ENCODE measurements at places on chromosomes 7 and 10.

GRCh38 chr7:141874787-141875186 lies 33.5 kb upstream of the PRSS37 start:
- DNase-seq, result no peak

GRCh38 chr7:16260236-16260728 lies 161.1 kb downstream of the CRPPA start:
- DNase-seq, result no peak

GRCh38 chr10:18068401-18068800 lies 71.8 kb upstream of the CACNB2 start:
- DNase-seq, result peak; percentile 37

DNA sequence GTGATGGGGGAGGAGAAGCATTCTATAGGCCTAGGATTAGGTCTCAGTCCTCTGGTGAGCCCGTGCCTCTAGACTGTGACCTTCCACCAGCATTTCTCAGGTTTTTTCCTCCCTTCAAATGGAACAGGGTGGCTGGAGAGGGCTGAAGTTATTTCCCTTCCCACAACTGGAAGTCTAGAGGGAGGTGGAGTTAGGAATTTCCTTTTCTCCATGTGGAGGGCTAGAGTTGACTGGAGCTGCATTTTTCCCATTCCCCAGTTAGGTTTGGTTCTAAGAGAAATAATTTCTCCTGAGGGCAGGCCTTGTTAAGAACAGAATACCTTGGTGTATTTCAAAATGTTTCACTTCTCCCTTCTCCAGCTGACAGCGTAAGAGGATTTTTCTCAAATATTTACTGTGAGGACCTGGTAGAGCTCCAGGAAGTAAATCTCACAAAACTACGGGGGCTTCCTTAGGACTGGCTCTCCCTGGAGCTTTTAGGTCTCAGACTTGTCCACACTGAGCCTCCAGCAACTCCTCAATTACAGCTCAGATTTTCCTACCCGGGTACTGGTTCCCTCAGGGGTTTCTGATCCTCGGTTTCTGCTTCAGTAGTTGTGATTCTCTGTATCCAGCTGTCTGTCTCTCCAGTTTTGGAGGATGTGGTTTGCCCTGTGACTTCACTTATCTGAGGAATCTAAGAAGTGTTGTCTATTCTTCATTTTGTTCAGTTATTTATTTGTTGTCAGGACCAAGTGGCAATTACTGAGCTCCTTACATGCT lies 6.0 kb upstream of the REEP3 start:
- DNase-seq, result no peak

DNA sequence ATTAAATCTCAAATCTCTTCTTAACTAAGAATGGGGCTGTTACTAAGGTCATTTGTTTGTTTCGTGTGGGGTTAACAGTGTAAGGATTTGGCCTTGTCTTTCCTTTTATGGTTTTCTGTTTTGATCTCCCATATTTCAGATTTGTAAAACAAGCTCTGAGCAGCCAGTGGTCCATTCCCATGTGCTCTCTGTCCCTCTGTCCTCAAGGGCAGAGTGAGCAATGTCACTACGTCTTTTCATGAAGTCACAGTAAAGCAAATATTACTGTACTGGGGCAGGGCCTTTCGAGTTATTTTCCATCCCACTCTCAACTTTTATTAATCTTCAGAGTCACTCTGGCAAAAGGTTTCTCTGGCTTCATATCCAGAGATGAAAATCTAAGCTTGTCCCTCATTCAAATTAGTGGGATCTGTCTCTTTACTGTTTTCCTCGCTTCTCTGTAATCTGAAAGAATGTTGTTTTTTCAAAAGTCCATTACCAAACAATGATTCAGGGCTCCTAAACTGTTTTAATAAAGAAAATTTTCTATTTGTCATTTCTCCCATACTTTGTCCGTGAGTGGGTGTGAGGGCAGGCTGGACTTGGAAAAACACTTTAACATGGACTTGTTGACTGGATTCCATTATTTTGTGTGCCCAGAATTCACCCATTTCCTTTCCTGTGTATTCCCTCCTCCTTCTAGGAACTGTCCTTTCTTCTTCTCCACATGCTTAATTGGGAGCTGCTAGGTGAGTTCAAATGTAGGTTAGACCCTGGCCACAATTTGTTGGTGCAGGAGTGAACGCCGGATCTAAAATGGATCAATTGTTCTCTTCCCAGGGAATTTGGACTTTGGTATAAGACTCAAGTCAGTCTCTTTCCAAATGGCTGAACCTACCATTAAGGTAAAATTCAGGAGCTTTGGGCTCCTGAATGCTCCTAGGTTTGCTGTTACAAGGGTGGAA lies 42.1 kb upstream of the NAMPT start:
- DNase-seq, result no peak

- no peak for DNase-seq
These were observed 43.7 kb downstream of the UNC5B start for GRCh38 chr10:71255808-71256660.

GRCh38 chr10:44517635-44518034 lies 132.7 kb upstream of the CXCL12 start:
- no peak for DNase-seq

DNA sequence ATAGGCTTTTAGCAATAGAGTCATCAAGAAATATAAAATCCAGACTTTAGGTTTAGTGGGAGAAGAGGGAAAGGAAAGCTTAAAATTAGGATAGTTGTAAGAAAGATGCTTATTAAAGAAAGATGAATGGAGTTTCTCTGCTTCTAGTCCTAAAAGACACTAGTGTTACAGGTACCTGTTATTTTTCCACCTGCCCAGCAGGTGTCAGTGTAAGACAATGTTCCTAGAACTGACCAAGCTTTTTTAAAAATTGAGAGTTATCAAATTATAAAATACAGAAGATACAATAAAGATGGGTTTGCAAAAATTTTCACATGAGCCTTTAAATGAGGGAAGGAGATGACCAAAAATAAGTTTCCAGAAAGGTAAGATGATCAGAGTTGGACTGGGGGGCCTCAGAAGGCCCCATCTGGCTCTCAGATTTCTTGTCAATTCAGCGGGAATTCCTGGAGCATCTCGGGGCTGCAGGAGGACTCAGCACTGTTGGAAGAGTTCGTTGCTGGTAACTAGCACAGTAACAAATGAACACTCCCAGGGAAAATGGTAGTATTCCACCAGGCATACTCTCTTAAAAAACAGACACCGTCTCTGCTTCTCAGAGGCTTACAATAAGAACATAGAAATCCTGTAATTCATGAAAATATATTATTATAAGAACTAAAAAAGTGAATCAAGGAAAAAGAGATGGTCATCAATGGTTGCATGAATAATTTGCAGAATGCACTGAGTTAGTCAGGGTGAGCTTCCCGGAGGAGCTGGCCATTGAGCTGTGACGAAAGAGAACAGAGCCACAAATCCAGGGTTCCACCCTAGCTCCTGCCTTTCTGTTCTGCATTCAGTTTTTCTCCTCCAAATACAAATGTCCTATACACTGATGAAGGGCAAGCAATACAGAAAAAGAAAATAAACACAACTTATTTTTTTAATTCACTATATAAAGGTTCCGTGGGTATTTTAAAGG lies 71.8 kb upstream of the PIK3CG start:
- DNase-seq, result no peak

- DNase-seq, result no peak
These were observed 64.0 kb downstream of the CTBP2 start for GRCh38 chr10:125096371-125096770.

DNA sequence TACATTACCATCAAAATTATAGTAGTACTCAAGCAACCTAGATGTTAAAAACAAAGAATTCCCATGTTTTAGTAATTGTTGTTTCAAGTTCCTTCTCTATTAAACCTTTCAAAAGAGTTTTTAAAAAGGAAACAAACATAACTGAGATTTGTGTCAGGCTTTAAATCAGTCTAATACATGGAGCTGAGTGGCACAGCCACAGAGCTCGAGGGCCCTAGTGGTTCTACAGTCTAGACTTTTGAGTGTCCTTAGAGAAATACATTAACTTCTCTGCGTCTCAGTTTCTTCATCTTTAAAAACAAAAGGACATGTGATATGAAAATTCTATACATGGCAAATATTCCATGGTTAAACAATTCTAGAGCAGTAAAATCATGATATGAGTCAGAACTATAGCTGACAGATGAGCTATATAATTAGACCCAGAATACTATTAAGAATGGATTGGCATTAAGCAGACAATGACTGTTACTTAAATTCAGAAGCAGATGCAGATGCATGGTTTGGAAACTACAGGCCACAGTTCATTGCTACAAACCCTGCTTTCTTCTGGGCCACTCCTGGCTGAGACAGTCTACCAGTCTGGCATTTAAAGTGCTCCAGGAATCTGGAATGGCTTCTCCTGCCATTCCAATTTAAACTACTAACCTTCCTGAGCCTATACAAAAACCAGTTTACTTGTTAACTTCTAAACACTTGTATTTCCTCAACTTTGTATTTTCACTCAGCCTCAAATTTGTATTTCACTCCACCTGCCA lies 77.4 kb downstream of the EPC1 start:
- no peak for DNase-seq

DNA sequence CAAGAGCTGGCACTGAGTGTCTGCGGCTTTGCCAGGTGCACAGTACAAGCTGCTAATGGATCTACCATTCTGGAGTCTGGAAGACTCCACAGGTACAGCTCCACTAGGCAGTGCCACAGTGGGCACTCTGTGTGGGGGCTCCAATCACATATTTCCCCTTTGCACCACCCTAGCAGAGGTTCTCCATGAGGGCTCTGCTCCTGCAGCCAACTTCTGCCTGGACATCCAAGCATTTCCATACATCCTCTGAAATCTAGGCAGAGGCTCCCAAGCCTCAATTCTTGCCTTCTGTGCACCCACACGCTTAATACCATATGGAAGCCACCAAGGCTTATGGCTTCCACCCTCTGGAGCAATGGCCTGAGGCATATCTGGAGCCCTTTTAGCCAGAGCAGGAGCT lies 29.2 kb downstream of the IQUB start:
- no peak for DNase-seq

DNA sequence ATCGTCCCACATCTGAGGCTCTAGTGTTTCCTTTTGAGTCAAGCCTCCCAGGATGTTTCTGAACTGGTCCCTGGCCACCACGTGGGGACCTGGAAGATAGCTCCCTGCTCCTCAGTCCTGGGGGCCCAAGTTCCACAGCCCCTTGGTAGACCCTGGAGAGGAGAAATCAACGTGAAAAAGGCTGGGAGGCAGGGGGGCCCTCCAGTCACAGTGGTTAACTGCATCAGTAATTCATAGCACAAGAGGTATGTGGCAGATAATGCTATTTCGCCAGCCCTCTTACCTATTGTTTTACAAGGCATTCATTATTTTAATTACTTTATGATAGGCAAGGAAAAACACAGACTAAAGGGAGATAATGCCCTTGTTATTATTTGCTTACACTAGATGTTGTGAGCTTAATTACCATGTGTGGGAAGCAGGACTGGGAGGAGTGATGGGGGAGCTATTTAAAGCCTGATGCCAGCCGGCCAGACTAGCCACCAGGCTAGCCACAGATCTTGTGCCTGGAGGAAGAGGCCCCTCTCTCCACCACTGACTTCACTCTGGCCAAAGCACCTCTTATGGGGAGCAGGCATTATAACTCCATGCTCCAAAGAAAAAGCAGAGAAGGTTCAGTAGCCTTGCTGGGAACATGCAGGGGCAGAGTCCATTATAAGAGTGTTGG lies 230.7 kb downstream of the KCNMA1 start:
- no peak for DNase-seq

DNA sequence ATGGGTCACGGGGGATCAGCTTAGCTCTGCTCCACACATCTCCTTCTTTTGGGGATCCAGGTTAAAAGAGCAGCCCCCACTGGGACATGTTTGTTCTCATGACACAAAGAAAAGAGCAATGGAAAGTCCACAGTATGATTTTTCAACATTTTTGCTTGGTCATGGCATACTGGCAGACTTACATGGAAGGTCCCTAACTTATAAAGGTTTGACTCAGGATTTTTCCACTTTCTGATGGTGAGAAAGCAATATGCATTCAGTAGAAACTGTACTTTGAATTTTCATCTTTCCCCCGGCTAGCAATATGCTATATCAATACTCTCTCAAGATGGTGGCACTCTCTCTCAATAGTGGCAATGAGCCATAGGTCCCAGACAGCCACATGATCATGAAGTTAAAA lies 227.7 kb upstream of the LRRN3 start:
- no peak for DNase-seq

DNA sequence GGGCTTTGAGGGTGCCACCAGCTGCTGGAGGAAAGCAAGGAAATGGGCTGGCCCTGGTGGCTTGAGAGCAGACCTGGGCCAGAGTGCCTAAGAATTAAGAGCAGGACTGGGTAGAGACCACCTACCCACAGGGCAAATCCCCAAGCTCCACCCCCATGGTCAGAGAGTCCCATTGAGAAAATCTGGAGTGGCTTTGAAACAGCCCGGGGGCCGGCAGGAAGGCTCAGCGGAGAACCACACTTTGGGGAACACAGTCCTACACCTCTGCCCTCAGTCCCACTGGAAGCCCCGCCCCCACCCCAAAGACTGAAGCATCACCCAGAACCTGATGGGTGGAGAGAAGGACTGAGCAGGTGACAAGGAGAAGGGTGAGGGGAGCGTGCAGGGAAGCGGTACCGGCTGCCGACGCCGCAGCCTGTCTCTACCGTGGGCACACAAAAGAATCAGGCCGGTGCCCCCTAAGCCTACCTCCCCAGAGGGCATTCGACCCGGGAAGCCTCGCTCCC lies 3.6 kb downstream of the SMARCD3 start:
- no peak for DNase-seq

DNA sequence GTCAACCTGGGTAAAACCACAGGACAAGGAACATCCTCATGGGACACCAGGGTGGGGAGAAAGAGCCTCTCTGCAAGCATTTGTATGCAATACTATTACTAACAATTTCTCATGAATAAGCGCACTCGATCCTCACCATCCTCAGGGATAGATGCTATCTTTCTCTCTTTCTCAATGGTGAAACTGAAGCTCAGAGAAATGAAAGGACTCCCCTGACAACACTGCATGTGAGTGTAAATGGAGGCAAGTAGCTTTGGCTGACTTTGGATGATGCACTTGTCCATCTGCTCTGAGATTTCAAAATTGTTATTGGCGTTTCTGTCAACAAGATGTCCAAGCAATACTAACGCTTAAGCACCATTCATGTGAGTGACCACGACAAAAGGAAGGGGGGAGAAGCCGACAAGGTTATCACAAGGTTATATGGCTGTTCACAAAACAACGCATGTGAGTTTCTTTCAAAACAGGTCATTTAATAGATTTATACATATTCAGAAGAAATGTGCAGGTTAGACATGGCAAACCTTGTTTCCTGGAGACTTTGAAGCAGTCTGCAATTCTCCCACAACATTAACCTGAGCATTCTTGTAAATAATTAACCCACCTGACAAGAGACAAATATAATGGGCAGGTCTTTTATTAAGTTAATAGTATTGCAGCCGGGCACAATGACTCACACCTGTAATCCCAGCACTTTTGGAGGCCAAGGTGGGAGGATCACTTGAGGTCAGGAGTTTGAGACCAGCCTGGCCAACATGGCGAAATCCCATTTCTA lies 54.0 kb downstream of the IFIT5 start:
- DNase-seq, result no peak

GRCh38 chr7:139603896-139604295 lies 80.4 kb downstream of the CLEC2L start:
- DNase-seq, result no peak

Data from SK-N-MC (cell line).